CD4-positive, alpha-beta T cell treated with Interleukin-6 at 100 ng/mL for 8 hours (primary cell): ENCODE measurements at places on chromosomes 2 and 18.

GRCh38 chr2:37871456-37872191 lies 53.5 kb upstream of the RMDN2 start:
- no peak for DNase-seq

- DNase-seq: no peak
Measured at GRCh38 chr2:196413821-196414274, 225.7 kb upstream of the CCDC150 start.

DNA sequence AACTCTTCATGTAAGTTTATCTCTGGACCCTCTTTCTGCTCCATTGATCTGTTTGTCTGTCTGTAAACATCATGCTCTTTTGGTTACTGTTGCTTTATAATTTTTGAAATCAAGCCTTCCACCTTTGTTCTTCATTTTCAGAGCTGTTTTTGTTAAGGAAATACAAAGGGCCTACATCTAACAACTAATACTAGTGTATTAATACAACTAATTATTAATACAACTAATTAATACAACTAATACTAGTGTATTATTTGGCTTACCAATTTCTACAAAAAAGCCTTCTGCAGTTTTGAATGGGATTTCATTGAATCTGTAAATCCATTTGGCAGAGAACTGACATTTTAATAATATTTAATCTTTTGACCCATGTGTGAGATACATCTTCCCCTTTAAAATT lies 66.7 kb downstream of the ATP9B start:
- no peak for DNase-seq

- no peak for DNase-seq
Measured at GRCh38 chr2:10338270-10339188, 35.8 kb downstream of the HPCAL1 start.

DNA sequence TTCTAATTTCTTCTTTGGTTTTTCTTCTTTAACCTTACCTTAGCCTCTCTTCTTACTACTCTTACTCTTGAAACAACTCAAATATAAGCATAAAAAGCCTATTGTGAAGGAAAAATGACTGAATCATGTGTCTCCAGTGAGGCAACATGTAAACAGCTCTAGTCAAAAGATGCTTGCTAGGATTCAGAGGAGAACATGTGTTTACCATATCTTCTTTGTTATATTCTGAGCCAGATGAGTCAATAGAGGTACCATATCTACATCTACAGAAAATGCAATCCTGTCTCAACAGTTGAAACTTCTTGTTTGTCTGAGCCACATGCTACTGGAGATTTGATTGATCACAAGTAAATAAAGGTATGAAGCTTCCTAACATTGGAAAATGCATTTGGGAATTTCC lies 15.9 kb upstream of the FIGN start:
- no peak for DNase-seq
